Common myeloid progenitor, CD34-positive (primary cell): ENCODE measurements at places on chromosomes 7 and 10.
A peak's percentile ranks its signal among the peaks of the same experiment; 100 is the strongest.

GRCh38 chr7:20329389-20330238 is 1.1 kb upstream of the ITGB8 start:
- peak; percentile 70 for DNase-seq

GRCh38 chr10:58859526-58859925 is 316.9 kb upstream of the PHYHIPL start:
- DNase-seq = no peak

DNA sequence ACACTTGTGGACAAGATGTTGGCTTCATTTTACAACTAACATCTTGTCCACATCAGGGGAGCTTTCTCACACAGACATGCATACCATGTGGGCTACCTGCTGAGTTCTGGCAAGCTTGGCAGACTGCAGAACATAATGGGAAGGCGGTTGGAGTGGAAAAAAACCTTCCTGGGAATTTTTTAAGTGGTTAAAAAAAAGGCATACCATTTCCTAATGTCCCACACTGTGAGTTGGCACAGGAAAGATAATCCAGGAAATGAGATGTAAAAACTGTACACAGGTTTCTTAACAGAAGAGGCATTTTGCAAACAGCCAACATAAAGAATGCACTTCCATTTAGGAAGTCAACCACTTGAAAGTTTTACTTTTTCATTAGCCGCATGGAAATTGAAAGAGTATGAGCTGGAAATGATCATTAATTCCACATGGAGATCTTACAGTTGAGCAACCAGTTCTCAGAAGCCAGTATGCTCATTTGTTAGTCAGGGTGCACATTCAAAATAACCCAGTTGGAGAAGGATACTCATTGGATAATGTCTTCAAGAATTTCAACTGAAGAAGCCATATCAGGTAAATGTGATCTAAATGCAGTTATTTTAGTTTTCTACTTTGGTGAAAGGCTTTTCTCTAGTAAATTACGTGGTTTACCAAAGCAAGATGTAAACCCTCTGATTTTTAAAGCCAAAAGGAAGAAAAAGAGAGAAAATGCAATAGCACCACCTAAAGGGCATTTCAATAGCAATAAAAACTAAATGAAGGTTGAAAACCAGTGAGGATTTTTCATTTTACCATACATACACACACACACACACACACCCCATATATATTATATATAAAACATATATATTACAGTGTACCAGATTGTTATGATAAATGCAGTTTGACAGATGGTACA is 194.0 kb downstream of the TAX1BP1 start:
- no peak for DNase-seq

DNA sequence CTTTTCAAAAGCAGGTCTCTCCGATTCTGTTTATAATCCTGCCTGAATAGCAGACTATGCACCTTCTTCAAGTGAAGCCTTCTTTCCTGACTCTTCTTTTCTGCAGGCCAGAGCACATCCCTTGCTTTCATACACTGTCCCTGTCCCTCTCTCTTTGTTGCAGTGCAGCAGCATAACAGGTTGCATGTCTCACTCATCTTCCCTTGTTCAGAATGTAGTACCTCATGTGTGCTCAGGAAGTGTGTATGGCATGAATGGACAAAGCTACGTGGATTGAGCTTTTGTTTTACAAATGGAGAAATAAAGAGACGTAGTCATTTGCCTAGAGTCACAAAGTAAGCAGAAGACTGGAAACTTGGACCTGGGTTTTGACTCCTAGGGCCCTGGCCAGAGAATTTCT is 68.0 kb downstream of the PTPRZ1 start:
- no peak for DNase-seq

- DNase-seq = peak; percentile 46
These were observed 274.9 kb upstream of the GALNT17 start for GRCh38 chr7:70856901-70857630.

- DNase-seq = no peak
These were observed 146.6 kb upstream of the RNF32 start for GRCh38 chr7:156493942-156494341.

- DNase-seq = peak; percentile 55
These were observed 69.3 kb downstream of the FOXL3 start for GRCh38 chr7:359226-359765.

GRCh38 chr7:116899308-116899707 is 36.9 kb downstream of the CAPZA2 start:
- peak; percentile 64 for DNase-seq

DNA sequence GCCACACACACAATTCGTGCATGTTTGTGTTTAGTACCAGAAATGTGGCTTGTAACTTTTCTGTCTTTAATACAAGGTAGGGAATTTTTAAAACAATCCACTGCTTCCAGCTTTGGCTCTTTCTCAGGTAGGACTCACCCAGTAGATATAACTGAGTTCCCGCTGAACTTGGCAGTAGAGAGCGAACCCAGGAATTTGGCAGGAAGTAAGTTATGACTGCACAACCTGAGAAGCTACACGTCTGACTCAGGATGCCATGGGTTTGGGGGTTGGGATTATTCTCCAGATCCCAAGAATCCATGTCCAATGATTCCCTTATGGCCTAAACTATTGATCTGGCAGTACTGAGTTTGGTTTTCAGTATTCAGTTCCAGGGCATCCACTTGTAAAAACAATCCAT is 499.7 kb downstream of the CALN1 start:
- DNase-seq = no peak

- no peak for DNase-seq
These were observed 557.5 kb upstream of the PCDH15 start for GRCh38 chr10:55358539-55358938.

DNA sequence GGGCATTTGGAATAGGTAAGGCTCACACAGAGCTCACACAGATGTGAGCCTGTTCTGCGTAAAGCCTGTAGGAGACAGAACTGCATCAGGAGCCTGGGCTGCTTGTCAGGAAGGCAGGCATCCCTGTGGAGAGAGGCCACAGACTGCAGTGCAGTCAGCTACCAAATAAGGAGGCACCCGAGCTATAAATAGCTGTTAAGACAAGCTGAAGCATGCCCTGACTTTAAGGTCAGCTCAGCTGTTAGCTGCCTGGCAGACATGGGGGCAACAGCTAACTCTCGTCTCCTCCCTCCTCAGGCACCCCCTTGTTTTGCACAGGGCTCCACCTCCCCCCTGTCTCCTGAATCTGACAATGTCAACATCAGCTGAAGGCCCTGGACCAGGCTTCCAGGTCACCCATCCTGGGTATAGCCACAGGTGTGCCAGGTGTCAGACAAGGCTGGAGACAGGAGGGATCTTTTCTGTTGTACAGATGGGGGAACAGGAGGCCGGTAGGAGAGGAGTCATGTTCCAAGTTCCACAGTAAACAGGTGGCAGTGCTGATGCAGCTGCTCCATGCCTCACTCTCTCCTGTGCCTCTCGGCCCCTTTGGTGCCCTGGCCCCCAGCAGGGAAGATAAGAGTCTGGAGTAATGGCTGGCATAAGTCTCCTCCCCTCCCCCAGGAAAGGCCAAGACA is 27.6 kb upstream of the MKRN1 start:
- no peak for DNase-seq

GRCh38 chr7:78224923-78225322 is 426.4 kb downstream of the PHTF2 start:
- DNase-seq = no peak

DNA sequence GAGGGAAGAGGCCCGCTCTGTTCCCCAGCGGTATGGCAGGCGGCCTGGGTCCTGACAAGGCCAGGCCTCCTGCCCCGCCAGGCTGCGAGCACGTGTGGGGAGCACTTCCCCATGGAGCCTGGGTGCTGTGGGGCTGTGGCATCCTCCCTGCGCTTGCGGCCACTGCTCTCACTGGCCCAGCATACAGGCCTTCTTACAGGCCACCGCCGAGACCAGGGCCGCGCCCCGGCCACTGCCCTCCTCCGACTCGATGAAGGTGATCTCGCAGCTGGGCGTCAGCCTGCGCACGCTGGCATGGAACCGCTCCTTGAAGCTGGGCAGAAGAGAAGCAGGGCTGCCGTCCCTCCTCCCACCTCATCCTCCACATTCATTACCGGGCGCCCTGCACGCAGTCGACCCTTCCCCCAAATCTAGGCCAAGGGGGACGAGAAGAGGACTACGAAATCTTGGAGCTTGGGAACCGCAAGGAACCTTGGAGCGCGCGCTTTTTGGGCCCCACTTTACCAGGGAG is 3.9 kb upstream of the MYL7 start:
- DNase-seq = no peak

GRCh38 chr10:126066456-126066855 is 170.1 kb downstream of the FANK1 start:
- DNase-seq = no peak

DNA sequence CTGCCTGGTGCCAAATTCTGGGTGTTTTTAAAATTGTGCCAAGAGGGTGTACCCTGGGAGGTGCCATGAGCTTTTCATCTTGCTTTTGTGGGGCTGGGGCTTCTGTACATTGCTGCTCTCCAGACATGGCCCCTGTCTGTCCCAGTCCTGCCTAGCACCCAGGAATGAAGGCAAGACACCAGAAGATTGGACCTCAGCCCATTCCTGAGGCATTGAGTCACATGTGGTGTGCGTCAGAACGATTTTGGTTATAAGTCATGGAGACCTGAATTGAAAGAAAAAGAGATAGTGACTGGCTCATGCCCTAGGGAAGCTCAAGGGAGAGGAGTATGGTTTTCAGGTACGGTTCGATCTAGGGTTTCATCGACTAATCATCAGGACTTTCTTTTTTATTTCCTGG is 493.2 kb downstream of the TYW1 start:
- DNase-seq = no peak

DNA sequence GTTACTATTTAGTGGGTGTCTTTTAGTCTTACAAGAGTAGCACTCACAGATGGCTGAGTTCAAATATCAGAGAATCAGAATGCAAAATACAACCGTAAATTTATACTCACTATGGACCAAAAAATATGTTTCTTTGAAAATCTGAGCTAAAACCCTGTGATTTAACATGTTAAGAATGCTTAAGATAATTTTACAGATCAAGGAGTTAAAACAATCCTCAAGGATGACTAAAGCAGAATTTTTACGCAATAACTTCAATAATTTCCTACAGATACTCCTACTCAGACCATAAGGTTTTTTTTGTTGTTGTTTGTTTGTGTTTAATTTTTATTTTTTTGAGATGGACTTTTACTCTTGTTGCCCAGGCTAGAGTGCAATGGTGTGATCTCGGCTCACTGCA is 47.9 kb upstream of the CCDC6 start:
- DNase-seq = no peak

DNA sequence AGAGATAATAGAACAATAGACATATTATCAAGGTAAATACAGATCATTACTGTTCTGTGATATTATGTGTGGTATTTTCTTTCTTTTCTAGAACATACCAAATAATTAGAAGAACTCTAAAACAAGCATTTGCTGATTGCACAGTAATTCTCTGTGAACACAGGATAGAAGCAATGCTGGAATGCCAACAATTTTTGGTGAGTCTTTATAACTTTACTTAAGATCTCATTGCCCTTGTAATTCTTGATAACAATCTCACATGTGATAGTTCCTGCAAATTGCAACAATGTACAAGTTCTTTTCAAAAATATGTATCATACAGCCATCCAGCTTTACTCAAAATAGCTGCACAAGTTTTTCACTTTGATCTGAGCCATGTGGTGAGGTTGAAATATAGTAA is 185.5 kb downstream of the CFTR start:
- no peak for DNase-seq

DNA sequence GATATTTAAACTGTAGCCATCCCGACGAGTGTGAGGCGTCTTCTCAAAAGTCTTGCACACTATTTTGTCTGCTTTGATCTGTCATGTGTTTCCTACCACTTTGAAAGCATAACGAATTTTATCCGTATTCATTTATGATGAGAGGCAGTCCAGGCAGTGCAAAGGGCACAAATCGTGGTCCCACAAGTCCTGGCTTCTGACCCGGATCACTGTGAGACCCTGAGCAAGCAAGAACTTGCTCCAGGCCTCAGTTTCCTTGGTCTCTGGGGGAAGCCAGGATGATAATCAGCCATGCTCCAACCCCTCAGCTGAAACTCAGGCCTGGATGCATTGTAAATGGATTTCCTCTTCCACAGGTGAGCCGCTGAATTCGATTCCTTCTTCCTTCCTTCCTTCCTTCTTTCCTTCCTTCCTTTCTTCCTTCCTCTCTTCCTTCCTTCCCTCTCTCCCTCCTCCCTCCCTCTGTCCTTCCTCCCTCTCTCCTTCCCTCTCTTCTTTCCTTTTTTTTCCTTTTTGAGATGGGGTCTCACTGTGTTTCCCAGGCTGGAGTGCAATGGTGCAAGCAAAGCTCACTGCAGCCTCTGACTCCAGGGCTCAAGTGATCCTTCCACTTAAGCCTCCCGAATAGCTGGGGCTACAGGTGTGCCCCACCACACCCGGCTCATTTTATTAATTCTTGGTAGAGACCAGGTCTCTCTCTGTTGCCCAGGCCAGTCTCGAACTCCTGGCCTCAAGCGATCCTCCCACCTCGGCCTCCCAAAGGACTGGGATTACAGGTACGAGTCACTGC is 18.4 kb upstream of the ZKSCAN1 start:
- no peak for DNase-seq

- no peak for DNase-seq
These were observed 183.2 kb downstream of the PRPF18 start for GRCh38 chr10:13769946-13770345.

DNA sequence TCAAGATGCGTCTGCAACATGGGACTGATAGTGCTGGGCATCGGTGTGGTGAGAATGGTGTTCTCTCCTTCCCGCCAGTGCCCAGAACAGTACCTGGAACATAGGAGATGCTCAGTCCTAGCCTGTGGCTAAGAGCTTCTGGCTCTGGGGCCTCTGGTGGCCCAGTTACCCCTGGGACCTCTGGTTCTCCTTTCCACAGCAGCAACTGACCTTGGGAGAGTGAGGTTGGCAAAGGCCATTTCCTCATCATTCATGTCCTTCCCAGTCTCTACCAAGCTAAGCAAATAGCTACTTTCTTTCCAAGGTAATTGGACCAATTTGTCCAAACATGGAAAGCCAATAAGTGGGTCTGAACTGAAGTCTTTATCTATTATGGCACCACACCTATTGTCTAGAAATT is 11.6 kb upstream of the GOLGA7B start:
- no peak for DNase-seq

GRCh38 chr7:54550471-54550870 is 8.3 kb downstream of the VSTM2A start:
- no peak for DNase-seq

- DNase-seq = peak; percentile 80
These were observed 81.9 kb upstream of the CALN1 start for GRCh38 chr7:72493850-72494661.

DNA sequence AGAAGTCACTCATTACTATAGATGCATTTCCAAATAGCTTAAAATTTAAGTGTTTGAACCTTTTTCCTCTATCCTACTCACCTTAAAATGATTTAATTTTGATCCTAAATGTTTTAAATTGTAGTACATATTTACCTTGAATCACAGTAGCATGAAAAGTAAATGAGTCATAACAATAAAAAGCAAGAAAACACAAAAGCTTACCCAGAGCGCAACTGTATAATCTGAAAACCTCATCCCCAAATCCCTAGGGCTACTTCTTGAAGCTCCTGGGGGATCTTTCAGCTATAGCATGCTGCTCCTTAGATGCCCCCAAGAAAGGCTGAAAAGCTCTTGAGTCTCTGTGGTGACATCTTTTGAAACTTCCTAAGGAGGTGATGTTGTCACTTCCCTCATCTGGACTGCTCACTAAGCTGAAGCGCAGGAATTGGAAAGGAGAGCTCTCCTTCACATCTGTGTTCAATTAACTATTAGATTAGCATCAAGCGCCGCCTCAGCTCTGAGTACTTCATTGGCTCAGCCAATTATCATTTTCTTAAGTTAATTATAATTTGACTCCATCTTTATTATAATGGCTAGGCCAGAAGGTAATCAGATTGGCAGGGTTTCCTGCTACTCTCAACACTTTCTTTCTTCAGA is 60.2 kb downstream of the SEMA3E start:
- no peak for DNase-seq

- no peak for DNase-seq
These were observed 3.8 kb downstream of the SPRN start for GRCh38 chr10:133420579-133420978.

GRCh38 chr10:86017841-86018734 is 348.5 kb downstream of the GRID1 start:
- DNase-seq = no peak
